ENCODE measurements at places on chromosomes 3 and 15.

GRCh38 chr15:78454992-78455391, 17.0 kb downstream of the IREB2 start:
- DNase-seq: no peak

DNA sequence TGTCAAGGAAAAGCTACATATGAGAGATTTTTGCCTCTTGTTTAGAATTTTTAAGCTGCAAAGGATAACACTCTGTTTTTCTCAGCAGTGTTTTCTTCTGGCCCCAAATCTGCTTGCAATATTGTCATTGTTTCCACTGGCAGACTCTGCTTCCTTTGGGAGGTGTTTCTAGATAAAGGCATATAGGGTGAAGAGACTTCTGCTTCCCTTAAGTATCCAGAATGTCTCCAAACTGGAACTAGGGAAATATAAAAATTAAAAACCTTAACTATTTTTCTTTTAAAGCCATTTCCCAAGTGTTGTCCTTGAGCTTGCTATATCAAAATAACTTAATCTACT, 225.8 kb downstream of the CGGBP1 start:
- no peak for DNase-seq

GRCh38 chr15:43230640-43231115, 9.9 kb upstream of the EPB42 start:
- DNase-seq: no peak

GRCh38 chr3:22399566-22399965, 648.6 kb upstream of the ZNF385D start:
- DNase-seq: peak; percentile 33

GRCh38 chr3:11600501-11601282, 43.0 kb downstream of the VGLL4 start:
- peak; percentile 99 for DNase-seq

DNA sequence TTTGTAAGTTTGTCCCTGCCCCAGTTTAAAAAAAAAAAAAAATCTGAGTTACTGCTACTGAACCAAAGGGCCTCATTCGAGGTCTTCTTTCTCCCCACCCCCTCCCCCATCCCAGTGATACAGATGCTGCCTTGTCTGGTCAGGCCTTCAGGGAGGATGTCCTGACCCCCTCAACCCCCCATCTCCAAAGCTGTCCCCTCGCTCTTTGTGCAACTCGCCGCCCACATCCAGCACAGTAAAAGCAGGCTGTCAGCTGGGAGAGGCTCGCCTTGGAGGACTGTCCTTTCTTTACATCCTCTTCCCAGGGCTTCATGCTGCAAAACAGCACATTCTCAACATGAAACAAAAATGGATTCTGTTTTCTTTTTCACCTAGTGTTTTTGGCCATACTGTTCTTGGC, 133.4 kb downstream of the VGLL4 start:
- no peak for DNase-seq

DNA sequence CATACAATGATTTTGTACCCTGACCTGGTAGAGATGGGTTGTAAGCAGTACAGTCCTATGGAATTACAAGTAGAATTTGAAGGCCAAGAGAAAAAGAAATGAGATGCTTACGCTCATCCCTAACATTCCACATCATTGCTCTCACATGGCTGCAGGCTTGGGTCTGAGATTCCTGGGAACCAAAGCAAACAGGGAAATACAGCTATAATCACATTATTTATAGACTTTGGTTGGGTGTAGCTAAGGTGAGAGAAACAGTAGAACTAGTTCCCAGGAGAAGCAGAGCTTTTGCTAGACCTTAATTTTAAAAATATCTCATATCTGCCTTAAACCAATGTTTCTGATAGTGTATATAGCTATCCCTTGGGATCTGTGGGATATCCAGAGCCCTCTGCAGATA, 51.4 kb downstream of the SLCO3A1 start:
- DNase-seq: no peak

DNA sequence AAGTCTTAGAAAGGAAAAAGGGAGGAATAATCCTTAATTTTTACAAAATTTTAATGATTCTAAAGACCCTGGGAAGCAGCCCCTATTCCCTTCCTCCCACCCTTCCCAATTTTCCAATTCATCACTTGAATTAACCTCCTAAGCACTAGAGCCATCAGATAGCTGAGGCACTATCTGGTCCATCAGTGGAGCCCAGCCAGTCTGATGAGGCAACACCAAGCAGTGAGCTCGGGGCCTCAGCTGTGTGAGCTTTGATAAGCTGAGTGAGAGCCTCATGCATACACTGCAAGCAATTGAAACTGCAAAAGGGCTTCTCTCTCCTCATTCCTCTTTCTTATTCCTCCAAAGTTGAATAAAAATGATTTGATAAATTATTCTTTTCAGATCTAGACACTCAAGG, 31.9 kb downstream of the TUSC7 start:
- DNase-seq: no peak

GRCh38 chr15:85726454-85726853, 68.3 kb downstream of the KLHL25 start:
- no peak for DNase-seq

- no peak for DNase-seq
Measured at GRCh38 chr3:78900880-78901279, 866.9 kb downstream of the ROBO1 start.

- DNase-seq: no peak
Measured at GRCh38 chr3:94304954-94305353, 242.1 kb downstream of the NSUN3 start.

GRCh38 chr3:177647876-177648275, 450.6 kb upstream of the TBL1XR1 start:
- no peak for DNase-seq

DNA sequence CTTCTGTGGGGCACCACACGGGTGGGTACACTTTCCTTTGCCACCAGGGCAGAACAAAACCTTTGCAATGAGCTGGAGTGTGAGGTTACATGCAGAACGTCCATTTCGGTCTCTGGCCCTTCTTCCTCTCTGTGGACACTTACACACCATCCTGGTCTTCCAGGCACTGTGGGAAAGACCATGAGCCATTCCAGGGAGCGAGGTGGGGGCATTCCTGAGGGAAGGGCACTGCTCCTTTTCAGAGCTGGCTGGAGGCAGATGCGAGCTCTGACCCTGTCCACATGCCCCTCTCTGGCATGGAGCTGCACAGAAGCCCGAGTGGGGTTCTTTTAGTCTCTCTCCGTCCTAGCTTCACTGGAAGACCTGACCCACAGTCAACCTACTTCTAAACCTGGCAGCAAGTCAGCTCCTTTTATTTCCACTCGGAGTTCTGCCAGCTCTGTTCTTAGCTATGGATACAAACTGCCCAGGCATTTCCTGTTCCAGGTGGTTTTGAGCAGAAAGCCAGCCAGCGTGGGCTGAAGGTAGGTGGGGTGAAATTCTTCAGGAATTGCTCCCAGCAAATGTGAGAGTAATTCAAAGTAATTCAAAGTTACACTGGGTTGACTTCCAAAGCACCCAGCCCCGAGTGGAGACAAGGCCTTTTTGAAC, 281.4 kb downstream of the ADAMTS17 start:
- peak; percentile 15 for DNase-seq

GRCh38 chr3:140595295-140595694, 82.6 kb upstream of the TRIM42 start:
- no peak for DNase-seq

DNA sequence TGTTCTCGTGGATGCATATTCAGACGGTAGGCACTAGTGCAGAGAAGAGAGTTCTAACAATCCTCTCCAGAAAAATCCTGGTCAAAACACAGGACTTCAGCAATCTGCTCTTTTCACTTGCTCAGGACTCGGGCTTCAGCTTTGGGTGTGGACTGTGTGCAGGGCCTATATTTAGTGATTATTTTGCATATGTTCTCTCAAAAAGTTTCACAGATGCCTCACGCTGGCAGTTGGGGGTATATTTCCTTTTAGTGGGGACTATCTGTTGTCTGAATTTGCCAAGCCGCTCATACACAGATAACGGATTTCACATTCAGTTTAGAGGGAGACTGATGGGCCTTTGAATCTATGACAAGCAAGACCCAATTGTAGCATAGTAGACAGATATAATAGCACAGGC, 54.4 kb upstream of the LRRN1 start:
- no peak for DNase-seq

GRCh38 chr3:15501126-15501525, 20.4 kb downstream of the COLQ start:
- DNase-seq: no peak

- DNase-seq: no peak
Measured at GRCh38 chr3:176075046-176075445, 1122.2 kb downstream of the TBL1XR1 start.

GRCh38 chr3:12675115-12675810, 11.3 kb upstream of the RAF1 start:
- DNase-seq: no peak

DNA sequence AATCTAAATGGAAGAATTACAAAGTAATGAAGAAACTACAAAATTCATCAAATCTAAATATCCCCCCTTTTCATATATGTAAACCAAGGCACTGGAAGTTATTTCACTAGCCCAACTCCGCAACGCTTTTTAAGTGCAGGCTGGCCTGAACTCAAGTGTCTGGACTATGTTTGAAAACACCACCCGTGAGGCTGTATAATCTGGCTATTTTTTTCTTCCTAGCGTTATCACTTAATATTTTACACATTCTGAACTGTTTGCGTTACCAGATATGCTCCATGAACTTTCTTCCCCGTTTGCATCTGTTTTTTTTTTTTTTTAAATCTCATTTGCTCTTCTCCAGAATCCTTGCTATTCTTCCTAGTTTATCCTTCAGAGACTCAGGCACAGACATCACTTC, 619.5 kb upstream of the CBLB start:
- no peak for DNase-seq

- peak; percentile 21 for DNase-seq
Measured at GRCh38 chr15:78715930-78716329, 74.9 kb upstream of the CHRNB4 start.

GRCh38 chr3:177484926-177485325, 287.6 kb upstream of the TBL1XR1 start:
- DNase-seq: no peak

DNA sequence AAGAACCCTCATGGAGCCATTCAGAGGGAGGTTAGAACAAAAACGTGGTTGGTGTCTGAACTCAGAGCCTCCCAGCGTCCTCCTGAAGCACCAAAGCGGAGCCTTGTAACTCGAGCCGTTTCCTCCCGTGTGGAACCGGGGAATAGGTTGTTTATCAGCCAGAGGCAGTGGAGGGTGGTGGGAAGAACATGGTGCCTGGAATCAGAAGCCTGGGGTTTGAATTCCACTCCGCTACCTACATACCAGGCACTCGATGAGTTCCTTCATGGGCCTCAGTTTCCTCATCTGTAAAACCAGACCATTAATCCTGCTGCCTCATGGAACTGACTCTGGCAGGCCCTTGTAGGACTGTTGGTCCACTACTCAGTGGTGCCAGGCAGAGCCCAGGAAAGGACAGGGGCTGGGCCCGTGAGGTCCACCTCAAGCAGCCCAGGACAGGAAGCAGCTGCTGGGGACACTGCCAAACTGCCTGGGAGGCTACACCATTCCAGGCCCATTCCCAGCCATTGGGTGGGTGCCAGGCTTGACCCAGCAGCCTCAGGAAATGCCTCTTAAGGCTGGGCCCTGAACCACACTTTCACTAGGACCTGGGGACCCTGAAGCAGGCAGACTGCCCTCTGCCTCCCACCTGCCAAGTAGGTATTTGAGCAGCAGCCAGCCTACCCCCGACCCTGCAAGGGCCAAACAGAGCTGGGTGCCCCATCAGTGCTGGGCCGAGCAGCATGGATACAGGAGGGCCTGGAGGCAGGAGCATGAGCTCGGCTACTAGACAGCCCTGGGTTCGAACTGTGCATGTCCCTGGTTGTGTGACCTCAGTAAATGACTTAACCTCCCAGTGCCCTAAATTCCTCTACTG, 33.4 kb downstream of the PRKCD start:
- DNase-seq: no peak

GRCh38 chr15:55827204-55827603, 84.3 kb upstream of the PRTG start:
- DNase-seq: no peak

- no peak for DNase-seq
Measured at GRCh38 chr15:80694611-80695098, 455 bp upstream of the ABHD17C start.

Measured in fibroblast of skin of left biceps (primary cell).